Left lung (tissue), 14 donors: ENCODE measurements at places on chromosomes 2 and 18. TPM values are rescaled to one million over a fixed set of nuclear protein-coding genes. Genes with fewer than 3 reads are reported as not detected.

Gene ALKAL2
- 11.2 TPM for polyA plus RNA-seq

- DNase-seq: no peak
Observed at GRCh38 chr2:71483246-71483645, 29.9 kb downstream of the DYSF start.

DNA sequence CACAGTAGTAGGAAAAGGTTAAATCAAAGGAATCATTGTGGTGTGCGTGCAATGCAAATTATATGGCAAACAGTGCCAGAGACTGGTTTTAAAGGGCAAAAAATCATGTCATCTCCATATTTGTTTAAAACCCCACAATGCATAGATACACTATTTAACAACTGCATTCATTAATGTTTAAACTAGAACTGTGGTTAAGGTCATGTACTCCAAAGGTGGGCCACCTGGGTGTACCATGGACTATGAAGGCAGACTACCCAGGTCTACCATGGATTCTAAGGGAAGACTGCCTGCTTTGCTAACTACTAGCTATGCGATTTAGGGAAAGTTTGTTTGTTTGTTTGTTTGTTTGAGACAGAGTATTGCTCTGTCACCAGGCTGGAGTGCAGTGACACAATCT is 356.3 kb downstream of the ZEB2 start:
- DNase-seq: no peak

DNA sequence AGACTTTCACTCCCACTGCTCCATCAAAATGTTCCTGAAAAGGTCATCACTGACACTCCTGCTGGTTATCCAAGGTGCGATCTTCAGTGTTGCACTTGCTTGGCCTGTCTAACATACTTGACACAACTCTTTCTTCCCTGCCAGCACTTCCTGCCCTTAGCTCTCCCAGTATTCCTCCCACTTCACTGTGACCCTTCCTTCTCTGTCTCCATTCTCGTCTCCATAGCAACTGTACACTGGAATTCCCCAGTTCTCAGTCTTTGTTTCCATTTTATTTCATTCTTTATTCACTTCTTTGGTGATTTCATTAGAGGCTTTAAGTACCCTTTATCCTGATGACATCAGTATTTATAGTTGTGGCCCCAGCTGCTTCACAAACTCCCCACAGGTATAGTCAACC is 333.0 kb downstream of the IRS1 start:
- DNase-seq: no peak

Gene AQP12B
- not detected for polyA plus RNA-seq

DNA sequence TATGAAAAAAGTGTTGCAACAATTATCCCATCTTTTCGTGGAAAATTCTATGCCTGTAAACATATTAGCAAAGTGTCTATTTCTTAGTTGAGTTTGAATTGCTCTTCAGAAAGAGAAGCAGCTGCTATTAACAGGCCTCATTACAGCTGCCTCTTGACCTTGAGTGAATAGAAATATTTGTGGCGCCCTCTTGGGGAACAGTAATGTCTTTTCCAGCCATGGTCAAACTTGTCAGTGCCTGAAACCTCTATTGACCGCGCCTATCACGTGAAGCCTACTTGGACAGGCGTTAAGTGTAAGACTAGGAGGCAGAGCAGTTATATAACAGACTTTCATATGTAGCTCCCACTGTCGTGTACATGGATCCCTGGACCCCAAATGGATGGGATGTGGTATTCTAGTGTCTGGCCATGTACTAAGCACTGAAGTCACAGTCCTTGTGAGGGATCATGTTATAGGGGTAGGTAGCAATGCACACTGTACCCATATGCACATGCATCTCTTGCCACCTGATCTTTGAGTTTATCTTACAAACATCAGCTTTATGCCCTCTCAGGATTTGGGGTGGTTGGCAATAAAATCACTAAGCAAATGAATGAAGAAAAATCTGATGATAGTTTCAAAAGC is 245.0 kb downstream of the PTGR3 start:
- peak; percentile 30 for DNase-seq

Gene GCKR
- polyA plus RNA-seq: 0.57 TPM

DNA sequence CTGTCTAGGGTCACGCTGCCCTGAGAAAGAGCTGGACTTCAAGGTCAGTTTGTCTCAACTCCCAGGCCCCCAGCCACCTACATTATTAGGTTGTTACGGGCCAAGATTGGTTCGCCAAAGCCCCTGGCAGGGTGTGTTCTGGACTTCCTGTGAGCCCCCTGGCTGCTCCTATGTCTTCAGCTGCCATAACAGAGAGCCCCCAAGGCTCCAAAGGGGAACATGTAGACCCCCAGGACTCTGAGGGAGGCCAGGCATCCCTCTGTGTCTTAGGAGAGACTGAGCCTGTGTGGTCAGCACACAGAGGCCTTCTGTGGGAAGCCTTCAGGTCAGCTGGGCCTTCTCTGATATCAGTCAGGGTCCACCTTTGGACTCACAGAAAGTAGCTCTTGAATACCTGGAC is 58.3 kb downstream of the INHBB start:
- DNase-seq: no peak

- DNase-seq: no peak
Observed at GRCh38 chr2:65353927-65354326, 78.5 kb downstream of the SPRED2 start.

- no peak for DNase-seq
Observed at GRCh38 chr2:98509542-98510321, 65.1 kb downstream of the INPP4A start.

DNA sequence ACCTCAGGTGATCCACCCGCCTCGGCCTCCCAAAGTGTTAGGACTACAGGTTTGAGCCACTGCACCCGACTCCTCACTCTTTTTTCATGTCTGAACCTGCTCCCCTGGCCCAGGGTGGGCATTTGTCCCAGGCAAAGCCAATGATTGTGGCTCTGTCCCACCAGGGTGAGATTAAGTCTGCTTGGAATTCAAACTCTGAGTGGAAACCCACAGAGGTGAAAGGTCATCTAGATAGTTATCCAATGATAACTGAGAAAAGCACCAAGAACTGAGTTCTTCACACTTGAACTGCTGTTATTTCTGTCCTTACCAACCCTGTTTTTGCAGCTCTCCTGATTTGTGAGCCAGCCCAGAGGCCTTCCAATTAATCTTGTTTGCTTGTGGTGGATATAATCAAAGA is 62.4 kb upstream of the ACVR1 start:
- DNase-seq: no peak

- peak; percentile 99 for DNase-seq
Observed at GRCh38 chr2:109613922-109614714, at the start of the genes SEPTIN10 and SOWAHC. SEPTIN10 (minus strand) TSS chr2:109613966; CDS start chr2:109613827, 139 bp downstream. SOWAHC (plus strand) TSS chr2:109614364; CDS start chr2:109614490, 126 bp downstream.

GRCh38 chr2:215188078-215188477 is 49.7 kb upstream of the ABCA12 start:
- no peak for DNase-seq

DNA sequence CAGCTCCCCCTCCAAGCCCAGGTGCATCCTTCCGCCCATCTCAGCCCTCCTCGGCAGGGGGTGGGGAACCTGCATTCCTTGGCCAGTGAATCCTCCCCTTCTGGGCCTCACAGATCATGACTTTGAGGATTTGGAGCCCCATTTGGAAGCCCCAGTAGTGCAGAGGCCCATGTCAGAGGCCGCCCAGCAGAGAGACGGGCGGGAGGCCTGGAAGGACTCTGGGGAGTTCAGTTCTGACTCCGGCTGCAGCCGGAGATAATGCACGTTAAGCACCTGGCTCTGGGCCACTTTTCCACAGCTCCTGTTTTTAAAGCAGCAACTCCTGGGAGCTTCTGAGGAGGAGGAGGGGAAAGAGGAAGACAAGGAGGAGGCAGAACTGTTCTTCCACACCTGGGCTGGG is 14.9 kb downstream of the ATOH8 start:
- DNase-seq: no peak

GRCh38 chr2:190183539-190183938 is 121.0 kb upstream of the MSTN start:
- DNase-seq: no peak

DNA sequence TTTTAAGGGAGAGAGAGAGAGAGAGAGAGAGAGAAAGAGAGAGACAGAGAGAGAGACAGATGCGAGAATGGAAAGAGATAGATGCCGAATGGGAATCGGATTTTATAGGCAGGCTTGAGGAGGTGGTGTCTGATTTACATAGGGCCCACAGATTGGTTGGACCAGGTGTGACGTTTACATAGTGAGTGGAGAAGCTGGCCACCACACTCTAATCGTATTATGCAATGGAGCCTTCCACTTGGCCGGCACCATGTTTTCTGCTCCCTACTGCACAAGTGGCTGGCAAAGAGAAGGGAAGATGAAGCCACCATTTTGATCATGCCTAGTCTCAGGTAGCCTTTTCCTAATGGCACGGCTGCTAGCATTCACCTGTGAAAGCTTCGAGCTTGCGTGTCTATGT is 33.9 kb downstream of the CD8B2 start:
- no peak for DNase-seq

GRCh38 chr18:64233851-64234250 is 85.0 kb upstream of the LINC00305 start:
- DNase-seq: no peak

DNA sequence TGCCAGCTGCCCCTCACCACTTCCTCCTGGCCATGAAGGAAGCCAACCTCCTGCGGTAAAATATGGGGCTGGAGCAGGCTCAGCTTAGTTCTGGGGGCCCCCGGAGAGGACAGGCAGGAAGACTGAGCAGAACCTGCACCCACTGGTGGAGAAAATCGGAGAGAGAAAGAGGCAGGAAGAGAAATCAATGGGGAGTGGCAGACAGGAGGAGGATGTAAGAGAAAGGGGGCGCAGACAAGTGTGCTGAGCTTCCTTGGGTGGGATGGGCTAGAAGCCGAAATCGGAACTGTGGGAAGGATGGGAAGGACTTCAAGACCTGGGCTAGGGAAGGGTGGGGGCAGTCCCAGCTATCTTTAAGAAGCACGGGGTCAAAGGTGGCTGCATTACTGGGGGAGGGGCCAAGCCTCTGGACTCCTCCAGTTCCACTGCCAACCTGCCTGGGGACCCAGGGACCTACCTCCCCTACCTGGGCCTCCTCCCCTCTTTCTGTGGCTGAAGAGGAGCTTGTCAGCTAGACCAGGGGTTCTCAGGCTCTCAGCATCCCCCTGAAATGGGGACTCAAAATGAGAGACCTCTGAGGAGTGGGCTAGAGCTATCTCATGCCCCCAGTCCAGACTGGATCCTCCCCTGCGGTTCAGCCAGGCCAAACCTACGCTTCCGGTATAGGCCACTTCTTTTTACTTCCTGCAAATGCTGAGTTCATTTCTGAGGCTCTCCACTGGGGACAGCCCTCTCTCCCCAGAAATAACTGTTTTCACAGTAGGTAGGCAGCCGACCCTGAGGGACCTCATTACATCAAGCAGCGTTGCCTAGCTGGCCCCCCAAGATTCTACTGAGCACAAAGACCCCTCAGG is 33.6 kb upstream of the B3GNT7 start:
- DNase-seq: no peak

Gene POTEF
- polyA plus RNA-seq: 0.15 TPM

GRCh38 chr2:43572244-43572643 is 23.6 kb downstream of the THADA start:
- DNase-seq: no peak

- DNase-seq: no peak
Observed at GRCh38 chr2:237405006-237405559, 8.9 kb downstream of the COL6A3 start.

- no peak for DNase-seq
Observed at GRCh38 chr2:193895226-193895625, 1700.5 kb upstream of the TMEFF2 start.

- DNase-seq: no peak
Observed at GRCh38 chr18:11136241-11136640, 13.1 kb downstream of the PIEZO2 start.

Gene MARCHF4
- polyA plus RNA-seq: 0.26 TPM

DNA sequence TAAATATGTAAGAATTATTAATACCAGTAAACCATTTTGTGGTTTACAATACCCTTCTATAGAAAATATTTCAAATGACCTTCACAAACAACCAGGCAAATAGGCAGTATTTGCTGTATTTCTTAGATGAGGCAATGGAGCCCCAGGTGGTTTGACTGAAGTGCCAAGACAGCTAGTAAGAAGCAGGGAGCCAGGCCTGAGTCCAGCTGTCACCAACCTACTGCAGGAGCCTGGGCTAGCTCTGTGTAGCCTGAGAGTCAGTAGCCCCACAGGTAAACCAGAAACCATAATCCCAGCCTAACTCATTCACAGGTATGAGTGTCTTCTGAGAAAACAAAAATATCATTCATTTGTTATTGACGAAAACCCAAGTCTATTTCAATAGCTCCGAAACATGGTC is 45.6 kb downstream of the TRIB2 start:
- DNase-seq: no peak

DNA sequence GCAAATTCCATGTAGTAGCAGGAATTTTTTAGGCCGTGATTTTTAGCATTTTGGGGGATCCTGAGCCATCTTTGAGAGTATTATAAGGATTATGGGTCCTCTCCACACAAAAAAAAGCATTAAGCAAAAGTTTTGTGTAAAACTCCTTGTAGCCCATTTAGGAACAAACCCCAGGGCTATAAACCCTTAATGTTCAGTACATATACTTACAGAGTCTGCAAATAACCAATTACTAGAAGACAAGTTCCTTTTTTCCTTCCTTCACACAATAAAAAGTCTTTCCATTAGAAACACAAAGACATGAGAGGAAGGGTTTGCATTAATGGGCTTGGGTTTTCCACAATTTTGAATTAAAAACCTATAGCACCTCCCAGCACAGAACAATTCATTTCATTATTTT is 44.6 kb downstream of the WDFY1 start:
- no peak for DNase-seq

DNA sequence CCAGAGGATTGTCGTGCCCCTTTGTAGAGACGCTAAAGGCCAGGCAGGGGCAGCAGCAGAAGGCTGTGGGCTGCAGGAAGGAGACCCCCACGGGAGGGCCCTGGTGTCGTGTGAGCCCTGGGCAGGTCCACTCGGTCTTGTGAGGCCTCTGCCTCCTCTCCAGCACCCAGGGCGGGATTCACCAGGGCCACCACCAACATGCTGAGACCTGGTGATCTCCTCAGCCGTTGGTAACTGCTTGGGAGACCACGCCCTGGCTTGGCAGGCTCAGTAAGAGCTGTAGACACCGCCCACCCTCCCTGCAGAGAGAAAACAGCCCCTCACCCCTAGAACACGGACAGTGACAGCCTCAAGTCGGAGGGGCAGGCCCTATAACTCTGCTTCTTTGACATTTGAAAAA is 21.1 kb downstream of the MBP start:
- DNase-seq: peak; percentile 50

DNA sequence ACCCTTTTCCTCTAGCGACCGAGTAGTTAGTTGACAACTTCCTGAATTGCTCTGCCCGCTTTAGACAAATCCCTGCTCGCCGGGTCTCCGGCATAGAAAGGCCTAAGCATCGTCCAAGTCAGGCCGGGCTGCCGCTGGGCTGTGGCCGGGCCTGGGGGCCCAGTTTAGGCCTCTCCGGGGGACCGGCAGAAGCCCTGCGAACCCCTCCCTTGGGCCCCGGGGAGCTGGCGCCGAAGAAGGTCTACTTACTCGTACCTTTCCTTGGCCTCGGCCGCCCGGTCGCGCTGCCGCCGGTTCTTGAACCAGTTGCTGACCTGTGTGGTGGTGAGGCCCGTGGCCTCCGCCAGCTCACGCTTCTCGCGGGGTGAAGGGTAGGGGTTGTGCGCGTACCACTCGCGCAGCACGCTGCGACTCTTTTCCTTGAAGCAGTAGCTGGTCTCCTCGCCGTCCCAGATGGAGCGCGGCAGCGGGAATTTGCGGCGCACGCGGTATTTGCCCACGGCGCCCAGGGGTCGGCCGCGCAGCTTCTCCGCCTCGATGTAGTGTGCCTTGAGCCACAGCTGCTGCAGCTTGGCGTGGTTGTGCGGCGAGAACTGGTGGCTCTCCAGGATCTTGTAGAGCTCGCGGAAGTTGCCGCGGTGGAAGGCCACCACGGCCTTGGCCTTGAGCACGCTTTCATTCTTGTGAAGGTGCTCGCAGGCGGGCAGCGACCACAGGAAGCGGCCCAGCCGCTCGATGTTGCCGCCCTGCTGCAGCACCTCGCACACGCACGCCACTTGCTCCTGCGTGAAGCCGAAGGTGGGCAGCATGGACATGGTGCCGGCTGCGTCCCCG is 739 bp downstream of the SIX2 start:
- no peak for DNase-seq

Gene TCF4
- 128 TPM for polyA plus RNA-seq
